ENCODE measurements at places on chromosomes 1 and 21. TPM values are rescaled to one million over a fixed set of nuclear protein-coding genes. Genes with fewer than 3 reads are reported as not detected.

Gene SLC45A1
- 1.6 TPM for total RNA-seq

Gene ADAMTS4
- total RNA-seq = 4.4 TPM

Gene GRIK1
- total RNA-seq = 3.8 TPM

Gene HORMAD1
- total RNA-seq = 0.26 TPM

Gene LCE2A
- total RNA-seq = not detected

Gene CYP2J2
- total RNA-seq = 14.2 TPM

Gene C8A
- not detected for total RNA-seq

Gene STRIP1
- total RNA-seq = 46.0 TPM

Gene MAP10
- total RNA-seq = 5.4 TPM

Gene CD164L2
- total RNA-seq = not detected

Gene CCDC185
- total RNA-seq = not detected

Gene TMIGD3
- total RNA-seq = 0.74 TPM

Gene ITSN1
- total RNA-seq = 81.7 TPM

DNA sequence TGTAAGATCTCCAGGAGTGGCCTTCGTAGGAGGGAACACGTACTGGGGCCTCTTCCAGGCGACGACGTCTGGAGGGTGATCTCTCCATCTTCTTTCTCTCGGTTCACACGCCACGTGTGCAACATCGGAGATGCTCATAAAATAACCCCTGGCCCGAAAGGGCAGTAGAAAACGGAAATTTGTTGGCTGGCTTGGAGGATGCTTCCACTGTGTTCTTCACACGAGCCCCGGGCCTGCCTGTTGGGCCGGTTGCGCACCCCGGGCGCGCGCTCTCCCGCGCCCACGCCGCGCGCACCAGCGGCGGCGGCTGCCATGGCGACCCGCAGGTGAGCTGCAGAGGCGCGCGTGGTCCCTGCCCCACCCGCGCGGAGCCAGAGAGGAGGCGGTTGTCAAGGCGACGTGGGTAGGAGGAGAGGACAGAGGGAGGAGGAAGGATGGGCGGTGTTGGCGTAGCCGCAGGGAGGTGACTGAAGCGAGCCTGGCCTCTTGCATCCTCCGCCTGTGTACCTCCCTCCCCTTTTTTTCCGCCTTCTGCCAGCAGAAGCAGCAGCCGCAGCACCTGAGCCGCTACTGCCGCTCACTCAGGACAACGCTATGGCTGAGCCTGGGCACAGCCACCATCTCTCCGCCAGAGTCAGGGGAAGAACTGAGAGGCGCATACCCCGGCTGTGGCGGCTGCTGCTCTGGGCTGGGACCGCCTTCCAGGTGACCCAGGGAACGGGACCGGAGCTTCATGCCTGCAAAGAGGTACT is at the start of gene ELAPOR1:
TSS of gene ELAPOR1 (plus strand) at position 526 of the 752 bp plus-strand sequence. CDS start at position 595, 69 bp downstream.
- DNase-seq = no peak

- DNase-seq = no peak
Observed at GRCh38 chr1:173093691-173094445, 43.1 kb upstream of the TNFSF18 start.

GRCh38 chr1:67441183-67441582 is 11.0 kb upstream of the SERBP1 start:
- DNase-seq = peak; percentile 40

GRCh38 chr1:157168015-157168414 is 29.8 kb upstream of the ETV3 start:
- DNase-seq = no peak

GRCh38 chr1:32741059-32741412 is 38.5 kb upstream of the SYNC start:
- DNase-seq = no peak

GRCh38 chr1:187842406-187843165 is 1013.8 kb downstream of the PLA2G4A start:
- DNase-seq = no peak

GRCh38 chr1:247741756-247742155 is 3.3 kb downstream of the OR14K1 start:
- DNase-seq = no peak

DNA sequence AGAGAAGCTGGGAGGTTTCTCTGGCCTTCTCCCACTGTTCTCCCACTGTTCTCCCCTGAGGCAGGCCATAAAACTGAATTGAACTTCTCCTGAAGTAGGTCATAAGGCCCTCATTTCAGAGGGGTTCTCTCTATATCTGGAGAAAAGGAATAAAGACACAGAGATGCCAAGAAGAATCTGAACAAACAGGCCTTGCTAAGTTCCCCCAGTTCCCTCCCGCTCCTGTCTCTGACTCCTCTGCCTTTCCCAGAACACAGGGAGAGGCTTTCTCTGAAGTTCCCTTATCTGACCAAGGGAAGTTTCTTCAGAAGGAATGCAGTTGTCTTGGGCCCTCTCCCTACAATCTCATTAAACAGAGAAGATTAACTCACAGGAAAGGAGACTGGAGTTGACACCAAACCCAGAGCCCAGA is 83.4 kb downstream of the SLC16A1 start:
- DNase-seq = no peak

DNA sequence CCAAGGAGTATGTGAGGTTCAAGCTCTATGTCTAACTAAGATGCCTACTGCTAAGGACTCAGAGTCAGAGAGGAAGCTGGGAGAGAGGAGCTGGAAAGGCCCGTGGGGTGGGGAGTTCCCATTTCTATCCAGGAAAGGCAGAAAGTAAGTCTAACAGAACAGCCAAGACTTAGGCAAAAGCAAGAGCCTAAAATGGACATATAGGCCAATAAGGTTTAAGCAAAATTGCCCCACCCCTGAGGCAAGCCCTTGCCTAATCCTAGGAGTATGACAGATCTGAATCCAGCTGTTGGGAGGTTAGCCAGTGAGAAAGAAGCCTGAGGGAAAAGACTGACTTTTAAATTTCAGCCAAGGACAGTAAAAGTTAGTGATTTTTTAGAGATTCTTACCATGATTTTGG is 1.6 kb upstream of the KLHDC9 start:
- no peak for DNase-seq

DNA sequence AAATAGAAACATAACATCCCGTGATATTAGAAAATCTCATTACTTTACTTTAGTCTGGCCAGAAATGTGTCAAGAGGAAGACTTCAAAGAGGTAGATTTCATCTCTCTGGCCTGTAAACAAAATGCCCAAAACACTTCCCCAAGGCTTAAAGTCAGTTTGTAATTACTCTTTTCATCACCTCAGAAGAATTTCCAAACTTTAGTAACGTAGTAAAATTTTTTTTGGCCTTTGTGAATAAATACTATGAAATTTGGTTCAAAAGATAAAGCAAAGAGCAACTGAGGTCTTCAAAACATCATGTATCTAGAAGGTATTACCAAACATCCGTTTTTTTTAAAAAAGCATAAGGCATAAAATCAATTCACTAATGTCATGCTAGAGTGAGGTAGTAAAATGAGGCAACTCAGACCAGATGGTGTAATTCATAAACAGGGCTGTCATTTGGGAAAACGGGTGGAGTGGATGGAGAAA is 51.4 kb downstream of the LEPR start:
- DNase-seq = no peak

DNA sequence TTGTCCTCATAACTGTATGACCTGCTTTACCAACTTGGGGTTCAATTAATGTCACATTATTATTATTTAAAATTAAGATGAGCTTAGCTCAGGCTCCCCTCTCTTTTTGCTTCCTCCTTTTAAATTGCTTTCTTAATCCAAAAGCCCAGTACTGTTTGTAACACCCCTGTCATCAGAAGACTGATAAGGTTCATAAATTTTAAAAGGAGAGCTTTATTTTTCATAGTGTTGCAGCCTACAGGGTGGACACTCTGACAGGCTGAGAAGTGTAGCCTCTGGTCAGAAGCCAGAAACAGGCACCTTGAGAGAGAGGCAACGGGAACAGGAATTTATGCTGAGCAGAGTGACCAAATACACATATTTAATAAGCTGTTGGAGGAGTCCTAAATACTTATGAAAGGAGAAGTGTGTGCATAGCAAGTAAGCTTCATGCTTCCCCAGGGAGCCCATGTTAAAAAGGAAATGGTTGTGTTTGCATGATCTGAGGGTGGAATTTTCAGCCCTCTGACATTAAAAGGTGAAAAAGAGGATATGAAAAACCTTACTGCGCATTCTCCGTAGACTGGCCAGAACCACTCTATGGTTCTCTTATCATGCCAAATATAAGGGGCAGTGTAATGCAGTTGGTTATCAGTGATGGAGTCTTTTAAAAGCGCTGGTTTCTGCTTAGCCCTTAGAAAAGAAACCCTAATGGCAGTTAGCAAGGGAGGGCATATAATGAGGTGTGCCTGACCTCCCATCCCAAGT is 30.5 kb upstream of the FGGY start:
- no peak for DNase-seq

GRCh38 chr1:101102426-101103156 is 77.0 kb upstream of the DPH5 start:
- DNase-seq = no peak

GRCh38 chr1:54271341-54271740 is 71.4 kb downstream of the MRPL37 start:
- DNase-seq = no peak

- no peak for DNase-seq
Observed at GRCh38 chr21:45962531-45963231, 18.9 kb upstream of the COL6A1 start.

DNA sequence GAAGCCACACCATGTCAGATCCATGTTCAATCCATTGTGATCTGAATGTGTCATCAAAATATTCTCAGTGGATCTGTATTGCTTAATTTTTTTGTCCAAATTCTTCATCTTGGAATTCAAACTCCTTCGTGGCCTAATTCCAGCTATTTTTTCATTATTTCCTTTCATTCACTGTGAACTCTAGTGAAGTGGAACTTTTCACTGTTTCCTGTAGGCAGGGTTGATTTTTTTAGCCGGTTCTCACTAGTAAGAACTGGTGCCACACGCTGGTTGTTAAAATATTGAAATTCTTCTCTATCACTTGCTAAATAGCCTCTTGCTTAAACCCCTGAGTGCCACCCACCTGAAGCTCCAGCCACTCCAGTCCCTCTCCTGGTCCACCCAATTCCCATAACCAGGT is 7.6 kb upstream of the S100A11 start:
- no peak for DNase-seq

Measured in urinary bladder (tissue), 4 donors.